Stimulated activated CD4-positive, alpha-beta T cell treated with anti-CD3 and anti-CD28 coated beads, Interleukin-15, amount 100 ng/mL, for 48 hours (primary cell): ENCODE measurements at places on chromosomes 7 and 10.

DNA sequence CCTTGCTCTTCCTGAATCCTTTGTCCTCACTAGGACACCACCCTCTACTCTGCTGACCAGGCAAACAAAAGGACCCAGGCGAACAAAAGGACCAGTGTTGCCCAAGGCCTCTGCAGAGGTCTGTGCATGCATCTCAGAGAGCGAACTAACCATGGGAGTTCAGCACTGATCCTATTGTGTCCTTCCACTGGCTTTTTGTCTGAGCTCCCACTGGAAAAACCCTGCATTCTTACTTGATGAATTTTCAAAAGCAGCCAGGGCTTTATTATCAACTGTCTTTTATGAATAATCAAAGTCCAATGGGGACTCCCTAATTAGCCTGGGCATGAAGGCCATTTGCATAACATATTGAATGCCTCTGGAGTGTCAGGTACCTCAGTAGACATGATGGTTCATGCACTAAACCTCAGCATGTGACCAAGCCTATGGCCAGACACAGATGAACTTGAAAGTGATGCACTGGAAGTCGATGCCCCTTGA, 140.6 kb downstream of the KCNMA1 start:
- DNase-seq, result no peak

DNA sequence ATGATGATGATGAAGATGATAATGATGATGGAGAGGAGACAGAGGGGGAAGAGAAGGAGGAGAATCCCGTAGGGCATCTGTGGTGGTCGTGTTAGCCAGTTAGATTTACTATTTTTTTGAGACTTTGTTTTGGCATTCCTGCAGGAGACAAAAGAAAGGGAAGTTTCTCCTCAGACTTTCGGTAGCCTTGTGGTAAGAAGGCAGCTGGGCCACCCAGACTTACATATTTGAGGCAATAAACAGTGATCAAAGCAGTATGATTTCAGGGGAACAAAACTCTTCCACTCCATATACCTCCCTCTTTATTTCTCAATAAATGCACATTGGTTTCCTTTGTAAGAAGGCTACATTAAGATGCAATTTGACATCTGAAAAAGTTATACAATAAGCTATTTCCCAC, 32.4 kb upstream of the BICC1 start:
- DNase-seq, result no peak

- DNase-seq, result no peak
Observed at GRCh38 chr7:155861480-155861868, 49.2 kb upstream of the SHH start.

DNA sequence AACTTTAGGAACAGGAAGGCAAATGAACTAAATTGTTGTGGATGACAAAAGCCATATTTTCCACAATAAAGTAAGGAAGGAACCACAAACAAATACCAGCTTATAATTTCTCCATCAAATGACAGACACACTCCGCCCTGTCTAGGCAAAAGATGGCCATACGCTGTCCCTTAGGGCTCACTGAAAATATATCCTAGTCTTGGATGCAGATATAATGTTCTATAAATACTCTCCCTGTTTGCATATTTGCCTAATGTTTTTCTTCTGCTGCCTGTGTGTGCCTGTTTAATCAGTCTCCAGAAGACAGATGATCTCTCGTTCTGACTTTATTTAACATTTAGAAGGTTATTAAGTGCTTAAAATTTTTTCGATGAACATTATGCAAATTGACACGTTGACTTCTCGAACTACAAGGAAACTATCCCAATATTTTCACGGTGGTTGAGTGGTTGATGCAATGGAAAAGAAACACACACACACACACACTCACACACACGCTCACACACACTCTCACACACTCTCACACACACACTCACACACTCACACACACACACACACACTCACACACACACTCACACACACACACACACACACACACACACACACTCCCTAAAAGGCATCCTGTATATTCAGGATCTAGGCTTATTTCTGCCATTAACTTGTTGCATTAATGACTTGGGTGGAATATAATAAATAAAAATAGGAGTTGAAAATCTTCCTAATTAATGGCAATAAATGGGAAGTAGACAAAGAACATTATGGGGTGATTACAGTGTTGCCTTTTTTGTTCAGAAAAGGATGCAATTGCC, 297.1 kb downstream of the PRPF18 start:
- DNase-seq, result no peak

DNA sequence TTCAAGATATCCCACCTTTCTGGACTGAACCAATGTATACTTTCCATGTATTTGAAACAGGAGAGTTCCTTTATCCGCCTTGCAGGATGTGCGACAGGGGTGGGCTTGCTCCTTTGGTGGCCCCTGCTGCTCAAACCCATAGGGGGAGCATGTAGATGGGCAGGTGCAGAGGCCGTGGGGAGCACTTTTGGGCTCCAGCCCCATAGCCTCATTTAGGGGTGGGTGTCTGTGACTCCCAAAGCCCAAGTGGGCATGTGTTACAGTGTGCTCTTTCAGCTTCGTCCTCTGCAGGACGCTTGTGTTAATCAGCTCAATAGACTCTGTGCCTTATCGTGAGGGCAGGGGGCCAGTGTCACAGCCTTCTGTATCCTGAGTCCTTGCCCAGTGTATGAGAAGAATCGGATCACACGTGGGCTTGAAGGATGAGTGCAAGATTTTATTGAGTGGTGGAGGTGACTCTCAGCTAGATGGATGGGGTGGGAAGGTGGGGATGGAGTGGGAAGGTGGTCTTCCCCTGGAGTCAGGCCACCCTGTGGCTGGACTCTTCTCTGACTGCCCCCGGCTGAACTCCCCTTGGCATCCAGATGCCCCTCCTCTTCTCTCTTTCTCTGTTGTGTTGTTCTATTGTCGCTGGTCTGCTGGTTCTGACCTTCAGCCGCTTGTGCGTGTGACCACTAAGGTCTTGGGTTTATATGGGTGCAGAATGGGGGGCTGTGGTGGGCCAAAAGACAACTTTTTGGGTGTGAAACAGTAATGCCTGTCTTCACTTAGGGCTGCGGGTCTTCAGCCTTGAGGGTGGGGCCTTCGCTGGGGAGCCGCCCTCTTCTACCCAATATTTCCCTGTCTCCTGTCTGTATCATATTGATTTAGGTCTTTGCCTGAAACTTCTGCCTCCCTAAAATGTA, 262.2 kb downstream of the GLRX3 start:
- DNase-seq, result no peak

DNA sequence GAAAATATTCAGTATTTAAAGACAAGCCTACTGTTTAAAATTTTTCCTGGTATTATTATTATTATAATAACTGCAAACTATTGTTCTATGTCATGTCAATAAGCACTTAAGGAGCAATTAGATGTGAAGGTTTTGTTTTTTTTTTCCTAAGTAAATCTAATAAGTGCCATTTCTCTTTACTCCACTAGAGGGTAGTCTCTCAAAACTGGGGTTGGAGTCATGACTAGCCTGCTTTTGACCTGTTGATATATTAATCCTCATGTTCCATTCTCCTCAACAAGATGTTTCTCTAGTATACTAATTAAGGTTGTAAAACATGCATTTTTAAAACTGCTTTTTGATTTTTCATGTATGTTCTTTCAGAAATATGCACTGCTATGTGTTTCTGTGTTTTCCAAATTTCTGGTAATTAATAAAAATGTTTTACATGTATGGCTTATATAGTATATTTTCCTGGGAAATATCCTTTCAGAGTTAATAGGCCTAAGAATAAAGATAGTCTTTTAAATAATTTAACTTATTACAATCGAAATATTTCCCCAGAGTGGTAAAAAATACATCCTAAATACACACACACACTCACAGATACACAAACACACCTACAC, 1.0 kb upstream of the LRRN3 start:
- no peak for DNase-seq

DNA sequence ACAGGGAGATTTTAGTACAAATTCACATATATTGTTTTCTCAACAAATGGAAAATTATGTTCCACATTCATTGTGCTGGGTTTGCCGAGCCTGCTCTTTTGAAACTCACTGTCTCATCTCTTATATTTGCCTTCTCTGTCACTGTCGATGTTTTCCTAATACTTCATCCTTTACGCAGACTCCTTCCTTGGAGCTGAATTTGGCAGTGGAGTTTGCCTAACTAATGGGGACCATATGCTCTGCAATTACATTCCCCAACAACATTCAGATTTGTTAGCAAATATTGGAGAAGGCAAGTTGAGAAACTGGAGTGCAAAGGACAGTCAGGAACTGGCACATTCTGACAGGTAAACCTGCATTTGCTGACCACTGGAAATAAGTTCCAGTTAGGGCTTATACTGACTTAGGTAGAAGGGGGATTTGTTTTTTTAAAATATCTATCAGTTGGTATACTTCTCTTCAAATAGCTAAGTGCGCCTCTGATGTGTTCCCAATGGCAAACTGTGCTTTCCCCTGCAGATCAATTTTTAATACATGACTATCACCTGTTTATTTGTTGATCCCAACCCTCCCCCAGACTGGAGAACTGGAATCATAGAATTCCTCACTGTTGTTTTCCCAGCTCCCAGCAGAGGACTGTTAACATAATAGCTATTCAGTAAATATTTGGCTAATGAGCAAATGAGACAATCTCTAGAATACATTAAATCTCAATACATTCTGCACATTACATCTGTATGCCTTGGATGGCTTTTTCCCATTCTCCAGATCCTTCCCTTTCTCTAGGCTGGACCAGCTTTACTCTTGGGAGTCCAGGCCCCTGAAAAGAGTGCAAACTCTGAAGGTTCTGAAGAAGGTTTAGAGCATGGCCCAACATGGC, 769.3 kb downstream of the KCNMA1 start:
- DNase-seq, result no peak

GRCh38 chr10:30037620-30038336, 21.6 kb downstream of the JCAD start:
- DNase-seq, result no peak

DNA sequence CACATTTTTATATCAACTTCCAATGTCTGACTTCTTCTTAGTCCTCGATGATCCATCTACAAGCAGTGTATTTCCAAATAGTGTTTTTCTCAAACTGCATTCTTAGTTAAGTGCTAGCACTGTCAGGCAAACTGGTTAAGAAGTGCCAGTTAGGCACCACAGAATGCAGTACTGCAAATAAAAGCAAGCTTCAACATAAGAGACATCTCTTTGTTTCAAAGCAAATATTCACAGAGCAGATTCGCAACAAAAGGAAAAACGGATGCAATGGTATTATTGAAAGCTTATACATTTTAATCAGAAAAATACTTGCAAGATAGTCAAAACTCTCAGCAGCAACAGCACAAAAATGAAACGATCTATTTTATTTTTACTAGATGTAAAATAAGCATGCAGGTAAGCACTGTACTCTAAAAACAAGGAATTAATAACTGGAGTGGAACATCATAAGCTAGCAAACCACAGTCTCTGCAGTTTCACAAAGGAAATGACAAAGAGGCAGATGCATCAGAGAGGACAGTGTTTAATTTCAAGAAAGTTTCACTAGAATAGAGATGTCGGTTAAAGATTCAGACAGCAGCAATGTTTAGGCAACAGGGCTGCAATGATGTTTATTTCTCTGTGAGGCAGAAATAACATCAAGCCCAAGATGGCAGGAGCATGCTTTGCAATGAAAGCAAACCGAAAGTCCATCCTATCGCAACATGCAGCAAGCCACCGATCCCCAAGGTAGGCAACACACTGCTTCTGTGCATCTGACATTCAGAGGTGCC, 82.0 kb downstream of the FGFR2 start:
- DNase-seq, result no peak

- DNase-seq, result peak; percentile 12
Observed at GRCh38 chr7:74174606-74175082, 488 bp downstream of the EIF4H start.

GRCh38 chr10:74624501-74624900, 201.9 kb upstream of the KAT6B start:
- DNase-seq, result no peak

- DNase-seq, result no peak
Observed at GRCh38 chr10:3774814-3775695, 10.0 kb downstream of the KLF6 start.

- DNase-seq, result no peak
Observed at GRCh38 chr7:23445326-23445725, 25.0 kb downstream of the IGF2BP3 start.

- DNase-seq, result no peak
Observed at GRCh38 chr7:11252705-11253272, 279.1 kb downstream of the PHF14 start.

DNA sequence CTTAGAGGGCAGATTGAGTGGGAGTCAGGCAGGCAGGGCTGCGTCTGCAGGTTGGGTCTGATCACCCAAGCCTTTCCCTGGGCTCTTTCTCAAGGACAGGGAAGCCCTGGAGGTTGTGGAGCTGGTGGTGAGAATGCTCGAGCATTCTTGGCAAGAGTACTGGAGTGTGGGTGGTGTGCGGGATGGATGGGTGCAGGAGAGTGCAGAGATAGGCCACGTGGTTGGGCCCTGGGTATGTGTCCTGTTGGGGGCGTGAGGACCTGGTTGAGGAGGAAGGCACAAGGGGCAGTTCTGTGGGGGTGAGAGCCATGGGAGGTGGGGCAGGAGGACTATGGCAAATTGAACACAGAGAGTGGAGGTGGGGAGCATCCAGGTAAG, 135.9 kb downstream of the PTPN20 start:
- DNase-seq, result no peak

DNA sequence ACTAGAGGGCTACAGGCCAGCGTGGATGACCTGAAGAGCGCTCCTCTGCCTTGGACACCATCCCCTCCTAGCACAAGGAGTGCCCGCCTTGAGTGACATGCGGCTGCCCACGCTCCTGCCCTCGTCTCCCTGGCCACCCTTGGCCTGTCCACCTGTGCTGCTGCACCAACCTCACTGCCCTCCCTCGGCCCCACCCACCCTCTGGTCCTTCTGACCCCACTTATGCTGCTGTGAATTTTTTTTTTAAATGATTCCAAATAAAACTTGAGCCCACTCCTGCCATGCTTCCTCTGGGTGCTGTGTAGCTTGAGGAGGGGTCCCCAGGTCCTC, 4.5 kb downstream of the SNCG start:
- DNase-seq, result no peak

GRCh38 chr10:109762555-109762954, 160.8 kb downstream of the XPNPEP1 start:
- DNase-seq, result no peak

DNA sequence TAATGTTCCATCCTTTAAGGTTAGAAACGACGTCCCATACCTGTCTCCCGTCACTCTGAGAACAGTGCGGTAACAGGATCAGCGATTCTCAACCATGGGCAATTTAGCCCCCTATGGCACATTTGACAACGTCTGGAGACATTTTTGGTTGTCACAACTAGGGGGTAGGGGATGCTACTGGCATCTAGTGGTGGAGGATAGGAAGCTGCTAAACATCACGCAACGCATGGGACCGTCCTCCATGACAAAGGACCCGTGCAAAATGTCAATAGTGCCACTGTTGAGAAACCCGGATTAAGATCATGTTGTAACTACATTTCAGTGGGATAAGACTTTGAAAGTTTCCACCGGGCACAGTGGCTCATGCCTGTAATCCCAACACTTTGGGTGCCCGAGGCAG, 5.0 kb upstream of the PAXIP1 start:
- DNase-seq, result no peak

DNA sequence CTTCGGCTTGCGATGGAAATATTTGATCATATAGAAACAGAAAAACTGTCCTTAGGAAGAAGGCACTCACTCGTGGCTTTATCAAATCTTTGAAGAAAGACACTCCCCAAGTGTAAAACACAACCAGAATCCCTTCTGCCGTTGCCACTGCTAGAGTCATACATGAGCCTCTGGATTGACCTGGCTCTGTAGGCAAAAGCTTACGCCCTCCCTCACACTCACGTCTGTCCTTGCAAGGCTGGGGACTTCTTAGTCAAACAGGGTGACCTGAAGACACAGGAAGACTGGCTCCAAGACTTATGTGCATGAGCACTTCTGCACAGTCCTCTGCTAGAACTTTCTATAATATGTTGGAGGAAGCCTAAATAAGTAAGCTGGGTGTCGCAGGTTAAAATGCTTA, 135.4 kb upstream of the MDFIC start:
- DNase-seq, result no peak

GRCh38 chr10:98423691-98424120, 8.7 kb upstream of the PYROXD2 start:
- DNase-seq, result no peak
